ENCODE measurements at places on chromosomes 7 and 10. TPM values are rescaled to one million over a fixed set of nuclear protein-coding genes. Genes with fewer than 3 reads are reported as not detected.

- no peaks in the 10 kb centered on the region for H3K27me3 ChIP-seq
- no peak for DNase-seq
- no peaks in the 10 kb centered on the region for H3K36me3 ChIP-seq
- no peak overlapping the region for H3K4me3 ChIP-seq
- no peak overlapping the region for H3K27ac ChIP-seq
Observed at GRCh38 chr7:95491634-95492314, 6.0 kb downstream of the ASB4 start.

DNA sequence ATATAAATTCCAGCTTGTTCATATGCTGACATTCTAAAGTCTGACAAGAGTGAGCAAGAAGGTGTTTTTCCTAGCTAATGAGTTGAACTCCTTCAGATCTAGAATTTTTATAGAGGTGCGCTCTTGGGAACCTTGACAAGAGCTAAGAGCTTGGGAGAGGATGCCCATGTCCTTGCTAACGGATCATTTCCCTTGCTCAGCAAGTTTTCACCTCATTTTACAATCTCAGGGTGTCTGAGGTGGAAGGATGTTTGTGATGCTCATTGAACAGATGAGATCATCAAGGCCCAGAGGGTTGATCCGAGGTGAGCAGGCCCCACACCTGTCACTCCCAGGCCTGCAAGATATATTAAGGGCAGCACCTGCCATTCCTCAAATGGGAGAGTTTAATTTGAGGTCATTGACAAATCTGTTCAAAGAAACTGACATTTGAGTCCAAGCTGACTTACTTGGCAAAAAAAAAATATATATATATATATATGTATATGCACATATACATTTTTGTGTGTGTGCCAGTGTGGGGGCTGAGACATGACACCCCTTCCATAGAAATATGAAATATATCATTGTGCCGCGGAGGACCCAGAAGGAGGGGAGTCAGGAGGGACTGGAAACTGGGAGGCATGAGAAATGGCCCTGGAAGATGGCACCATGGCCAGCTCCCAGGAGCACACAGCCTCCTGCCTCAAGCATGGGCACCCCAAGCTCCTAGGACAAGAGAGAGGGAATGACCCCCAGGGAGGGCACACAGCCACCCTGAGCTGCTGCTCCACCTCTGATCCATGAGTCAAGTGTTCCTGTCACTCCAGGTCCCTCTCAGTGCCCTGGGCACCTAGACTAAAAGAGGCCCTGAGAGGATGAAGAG, 17.3 kb upstream of the TMEM72 start:
- DNase-seq: no peak
- H3K36me3 ChIP-seq: no peaks in the 10 kb centered on the region
- no peaks in the 10 kb centered on the region for H3K27me3 ChIP-seq
- H3K4me1 ChIP-seq: no peaks in the 10 kb centered on the region
- no peak overlapping the region for H3K4me3 ChIP-seq

DNA sequence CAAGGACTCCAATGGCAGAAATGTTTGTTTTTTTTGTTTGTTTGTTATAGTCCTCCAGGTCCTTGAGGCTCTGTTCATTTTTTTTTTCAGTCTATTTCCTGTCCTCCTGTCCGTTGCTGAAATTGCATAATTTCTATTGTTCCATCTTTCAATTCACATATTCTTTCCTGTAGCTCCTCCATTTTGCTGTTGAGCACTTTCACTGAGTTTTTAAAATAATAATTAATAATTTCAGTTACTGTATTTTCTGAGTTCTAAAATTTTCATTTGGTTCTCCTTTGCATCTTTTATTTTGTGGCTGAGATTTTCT, 202.3 kb upstream of the AGR3 start:
- DNase-seq: no peak
- H3K27me3 ChIP-seq: no peaks in the 10 kb centered on the region
- no peak overlapping the region for H3K4me3 ChIP-seq
- no peak overlapping the region for H3K27ac ChIP-seq
- peaks cover 5% of the 10 kb centered on the region for H3K4me1 ChIP-seq

- no peaks in the 10 kb centered on the region for H3K36me3 ChIP-seq
- DNase-seq: peak; percentile 81
- H3K27me3 ChIP-seq: no peaks in the 10 kb centered on the region
- H3K27ac ChIP-seq: no peak overlapping the region
- peaks cover 14% of the 10 kb centered on the region for H3K4me1 ChIP-seq
Observed at GRCh38 chr7:105853931-105854419, 22.4 kb downstream of the ATXN7L1 start.

DNA sequence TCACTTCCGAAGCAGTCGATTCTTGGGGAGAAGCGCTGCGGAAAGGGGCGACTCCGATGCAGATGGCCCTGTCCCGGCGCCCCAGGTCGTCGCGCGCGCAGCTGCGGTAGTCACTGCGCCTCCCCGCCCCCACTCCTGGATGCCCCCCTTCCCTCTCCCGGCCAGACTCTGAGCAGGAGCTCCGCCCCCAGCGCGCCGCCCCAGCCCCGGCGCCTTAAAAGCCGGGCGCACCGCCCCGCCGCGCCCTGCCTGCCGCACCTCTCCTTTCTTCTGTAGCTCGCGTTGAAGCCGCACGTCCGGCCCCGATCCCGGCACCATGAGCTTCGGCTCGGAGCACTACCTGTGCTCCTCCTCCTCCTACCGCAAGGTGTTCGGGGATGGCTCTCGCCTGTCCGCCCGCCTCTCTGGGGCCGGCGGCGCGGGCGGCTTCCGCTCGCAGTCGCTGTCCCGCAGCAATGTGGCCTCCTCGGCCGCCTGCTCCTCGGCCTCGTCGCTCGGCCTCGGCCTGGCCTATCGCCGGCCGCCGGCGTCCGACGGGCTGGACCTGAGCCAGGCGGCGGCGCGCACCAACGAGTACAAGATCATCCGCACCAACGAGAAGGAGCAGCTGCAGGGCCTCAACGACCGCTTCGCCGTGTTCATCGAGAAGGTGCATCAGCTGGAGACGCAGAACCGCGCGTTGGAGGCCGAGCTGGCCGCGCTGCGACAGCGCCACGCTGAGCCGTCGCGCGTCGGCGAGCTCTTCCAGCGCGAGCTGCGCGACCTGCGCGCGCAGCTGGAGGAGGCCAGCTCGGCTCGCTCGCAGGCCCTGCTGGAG, at the start of gene INA:
Gene INA (plus strand): TSS at position 243 of the 817 bp plus-strand sequence. CDS start 74 bp downstream, at position 317.
- peak; percentile 29 for DNase-seq
- H3K4me1 ChIP-seq: no peaks in the 10 kb centered on the region
- H3K36me3 ChIP-seq: no peaks in the 10 kb centered on the region
- H3K4me3 ChIP-seq: no peak within 1 kb of the TSS
- no peak within 1 kb of the TSS for H3K27ac ChIP-seq

Gene TMEM130
- total RNA-seq: 1.5 TPM

Data from lung (tissue), 17 donors.